ENCODE measurements at places on chromosomes 7 and 10. TPM values are rescaled to one million over a fixed set of nuclear protein-coding genes. Genes with fewer than 3 reads are reported as not detected.
A peak's percentile ranks its signal among the peaks of the same experiment; 100 is the strongest.

DNA sequence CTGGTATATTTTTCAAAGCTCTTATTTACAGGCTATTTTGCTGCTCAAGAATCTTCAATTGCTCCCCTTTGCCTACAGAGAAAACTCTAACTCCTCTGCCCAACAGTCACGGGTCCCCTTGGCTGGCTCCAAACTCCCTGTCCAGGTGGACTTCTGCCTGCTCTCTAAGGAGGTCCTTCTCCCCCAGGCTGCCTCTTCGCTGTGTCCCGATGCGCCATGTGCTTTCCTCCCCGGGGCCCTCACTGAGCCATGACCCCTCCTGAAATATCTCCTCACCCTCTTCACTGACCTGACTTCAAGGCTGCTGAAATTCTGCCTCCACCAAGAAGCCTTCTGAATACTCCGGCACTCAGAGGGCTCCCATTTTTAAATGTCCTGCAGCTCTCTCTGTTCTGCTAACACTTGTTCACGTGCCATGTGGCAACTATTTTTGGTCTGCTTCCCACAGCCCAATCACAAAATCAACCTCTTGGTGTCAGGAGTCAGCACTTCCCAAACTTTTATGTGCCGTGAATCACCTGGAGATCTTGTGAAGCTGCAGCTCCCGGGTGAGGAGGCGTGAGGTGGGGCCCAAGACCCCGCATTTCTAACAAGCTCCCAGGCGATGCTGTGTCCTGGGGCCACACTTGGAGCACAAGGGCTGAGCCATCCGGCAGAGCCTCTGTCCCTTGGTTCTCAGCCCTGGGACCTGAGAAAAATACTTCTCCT is 85.7 kb upstream of the COL13A1 start:
- no peak for DNase-seq

DNA sequence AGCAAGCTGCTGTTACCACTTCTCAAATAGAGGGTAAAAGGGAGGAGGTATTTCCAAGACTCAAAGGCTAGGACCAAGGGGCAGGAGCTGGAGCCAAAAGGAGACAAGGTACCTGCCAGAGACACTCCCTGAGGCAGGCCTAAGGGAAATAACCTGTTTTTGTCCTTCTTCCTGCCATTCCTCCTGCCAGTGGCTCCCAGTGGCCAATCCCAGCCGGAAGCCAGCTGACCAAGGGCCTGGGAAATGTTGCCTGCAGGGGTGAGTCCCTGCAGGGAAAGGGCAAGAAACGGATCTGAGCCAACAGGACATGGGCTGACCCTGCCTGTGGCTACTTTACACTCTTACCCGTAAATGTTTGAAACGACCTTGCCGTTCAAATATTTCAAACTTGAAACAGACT is 3.5 kb downstream of the CYTH3 start:
- no peak for DNase-seq

The SEMA3D gene
- 10.8 TPM for total RNA-seq

The CPA2 gene
- total RNA-seq: not detected

The BLOC1S2 gene
- 49.4 TPM for total RNA-seq

GRCh38 chr7:142380069-142380468 is 122.2 kb upstream of the PRSS58 start:
- no peak for DNase-seq

The IL6 gene
- total RNA-seq: 18.3 TPM

GRCh38 chr10:89183571-89183970 is 23.5 kb downstream of the CH25H start:
- DNase-seq: peak; percentile 77

The BLNK gene
- total RNA-seq: not detected

DNA sequence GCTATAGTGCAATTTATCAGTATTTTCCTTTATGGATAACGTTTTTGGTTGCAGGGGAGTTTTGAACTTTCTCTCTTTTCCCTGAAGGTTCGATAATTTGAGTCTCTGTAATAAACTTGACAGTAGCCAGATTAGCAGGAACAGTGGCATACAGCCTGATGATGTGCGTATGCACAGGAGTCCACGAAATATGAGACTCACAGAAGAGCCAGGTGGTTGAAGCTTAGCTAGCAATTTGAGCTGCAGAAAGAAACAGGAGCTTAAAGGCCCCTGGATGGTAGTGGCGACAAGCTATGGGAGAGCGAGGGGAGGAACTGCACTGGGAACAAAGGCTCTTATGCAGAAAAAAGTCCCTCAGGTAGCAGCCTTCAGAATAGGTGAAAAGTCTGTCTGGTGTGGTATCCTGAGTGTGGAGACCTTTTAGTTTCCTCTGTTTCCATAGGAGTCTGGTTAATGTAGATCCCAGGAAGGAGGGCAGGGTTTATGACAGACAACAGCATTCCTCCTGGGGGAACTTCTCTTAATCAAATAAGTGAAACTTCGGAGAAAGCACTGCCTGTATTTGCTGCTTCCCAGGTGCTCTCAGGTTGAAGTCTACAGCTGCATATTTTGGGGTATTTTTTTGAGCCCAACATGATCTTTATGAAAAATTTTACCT is 32.7 kb downstream of the FANK1 start:
- DNase-seq: no peak

DNA sequence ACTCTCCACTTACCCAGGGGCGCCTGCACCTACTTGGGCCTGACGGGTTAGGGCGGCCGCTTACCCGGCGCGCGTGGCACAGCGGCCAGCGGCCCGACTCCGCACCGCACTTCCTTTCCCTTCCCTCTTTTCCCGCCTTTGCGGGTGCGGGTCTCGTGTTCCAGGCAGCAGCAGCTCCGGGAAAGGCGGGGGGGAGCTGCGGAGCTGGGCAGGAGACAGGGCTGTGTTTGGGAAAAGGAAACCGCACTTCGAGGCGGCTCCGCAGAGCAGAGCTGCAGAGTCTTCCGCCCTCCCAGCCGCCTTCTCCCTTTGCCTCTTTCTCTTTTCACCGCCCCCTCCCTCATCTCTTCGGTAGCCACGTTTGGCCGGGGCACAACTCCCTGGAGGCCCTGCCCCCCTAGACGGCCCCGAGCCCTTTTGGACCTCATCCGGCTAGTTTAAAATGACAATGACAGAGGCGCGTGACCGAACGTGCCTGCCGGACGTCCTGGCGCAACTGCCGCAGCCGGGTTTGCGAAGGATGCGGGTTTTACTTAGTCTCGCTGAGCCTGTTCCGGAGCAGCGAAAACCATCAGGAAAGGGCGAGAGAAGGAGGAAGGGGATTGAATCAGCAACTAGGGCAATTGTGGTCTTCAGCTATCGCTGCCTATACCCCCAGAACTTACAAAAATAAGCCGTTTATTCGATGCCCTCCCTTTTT is 7.9 kb upstream of the PAX2 start:
- DNase-seq: no peak

The C10orf105 gene
- total RNA-seq: under 0.01 TPM

DNA sequence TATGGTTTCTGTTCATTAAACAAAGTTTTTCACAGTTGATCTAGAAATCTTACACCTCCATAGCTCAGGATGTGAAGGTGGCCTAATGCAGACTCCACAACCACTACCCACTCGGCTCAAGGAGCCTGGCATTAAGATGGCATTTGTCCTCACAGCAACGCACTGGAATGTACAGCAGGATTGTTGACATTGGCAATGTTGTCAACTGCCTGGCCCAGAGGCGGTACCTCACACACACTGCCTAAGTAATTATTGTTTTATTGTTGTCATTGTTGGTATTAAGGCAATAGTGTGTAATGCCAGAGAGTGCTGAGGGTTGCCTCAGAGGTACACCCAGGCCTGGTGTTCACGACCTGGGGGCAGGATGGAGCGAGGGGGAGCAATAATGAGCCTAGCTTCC is 38.3 kb downstream of the LRRC18 start:
- DNase-seq: no peak

DNA sequence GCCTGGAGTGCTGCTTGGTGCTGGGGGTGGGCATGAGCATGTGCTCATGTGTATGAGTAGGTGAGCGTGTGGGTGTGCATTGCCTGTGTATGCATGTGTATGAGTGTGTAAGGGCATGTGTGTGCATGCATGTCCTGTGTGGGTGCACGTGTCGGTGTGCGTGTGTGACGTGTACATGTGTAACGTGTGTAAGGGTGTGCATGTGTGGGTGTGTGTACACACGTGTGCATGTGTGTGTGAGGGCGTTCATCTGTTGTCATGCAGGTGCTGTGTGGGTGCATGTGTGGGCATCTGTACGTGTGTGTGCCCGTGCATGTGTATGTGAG is 30.3 kb downstream of the FAM20C start:
- DNase-seq: no peak

GRCh38 chr7:133349101-133349500 is 96.2 kb downstream of the EXOC4 start:
- DNase-seq: no peak

The VWA2 gene
- total RNA-seq: not detected

The KCP gene
- not detected for total RNA-seq

DNA sequence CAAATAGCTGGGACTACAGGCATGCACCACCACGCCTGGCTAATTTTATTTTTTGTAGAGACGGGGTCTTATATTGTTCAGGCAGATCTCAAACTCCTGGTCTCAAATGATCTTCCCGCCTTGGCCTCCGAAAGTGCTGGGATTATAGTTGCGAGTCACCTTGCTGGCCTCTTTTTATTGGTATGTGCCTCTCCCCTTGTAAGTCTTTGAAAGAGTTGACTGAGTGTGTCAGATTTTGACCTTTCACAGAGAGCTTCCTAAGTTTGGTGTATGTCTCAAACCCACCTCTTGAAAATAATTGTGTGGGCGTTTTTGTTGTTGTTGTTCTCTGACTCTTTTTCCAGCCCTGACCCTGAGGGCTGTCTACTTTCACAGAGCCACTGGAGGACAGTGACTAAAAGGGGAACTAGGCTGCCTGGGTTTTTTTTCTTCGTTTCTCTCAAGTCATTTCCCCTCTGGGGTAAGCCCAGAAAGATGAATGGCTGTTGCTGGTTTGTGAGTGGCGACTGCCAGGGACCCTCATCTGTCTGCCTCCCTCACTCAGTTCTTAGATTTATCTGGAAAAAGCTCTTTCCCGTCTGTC is 262.8 kb downstream of the ZEB1 start:
- DNase-seq: no peak

- no peak for DNase-seq
Measured at GRCh38 chr10:21405981-21406380, 119.5 kb downstream of the SKIDA1 start.

The GLRX3 gene
- total RNA-seq: 78.7 TPM

The VAX1 gene
- total RNA-seq: not detected

DNA sequence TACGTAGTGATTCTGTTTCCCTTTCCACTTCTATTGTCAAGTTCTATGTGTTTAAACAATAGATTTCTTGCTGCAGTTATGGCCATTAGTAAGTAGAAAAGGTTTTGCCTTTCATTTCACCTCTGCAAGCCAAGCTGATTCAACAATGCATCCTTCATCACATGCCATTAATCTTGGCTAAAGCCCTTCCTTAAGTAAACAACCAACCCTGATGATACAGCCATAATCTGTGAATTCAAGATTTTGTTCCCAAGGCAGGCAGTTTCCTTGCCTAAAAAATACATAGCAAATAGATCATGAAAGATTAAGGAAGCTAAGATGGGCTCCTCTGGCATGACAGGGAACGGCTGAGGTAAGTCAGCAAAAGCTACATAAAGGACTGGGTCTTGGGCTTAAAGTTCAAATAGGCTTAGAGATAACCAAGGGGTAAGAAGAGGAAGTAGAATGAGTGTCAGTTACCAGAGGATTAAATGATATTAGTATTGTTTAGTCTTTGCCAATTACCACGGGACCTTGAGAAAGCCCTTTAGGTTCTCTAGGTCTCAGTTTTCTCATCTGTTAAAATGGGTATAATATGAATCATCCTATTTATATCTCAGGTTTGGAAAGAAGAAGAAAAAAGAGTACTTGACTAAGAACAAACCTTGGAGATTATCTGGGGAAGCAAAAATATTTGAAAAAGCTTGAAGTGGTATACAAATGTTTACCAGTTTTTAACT is 35.9 kb upstream of the ANK3 start:
- DNase-seq: peak; percentile 67

DNA sequence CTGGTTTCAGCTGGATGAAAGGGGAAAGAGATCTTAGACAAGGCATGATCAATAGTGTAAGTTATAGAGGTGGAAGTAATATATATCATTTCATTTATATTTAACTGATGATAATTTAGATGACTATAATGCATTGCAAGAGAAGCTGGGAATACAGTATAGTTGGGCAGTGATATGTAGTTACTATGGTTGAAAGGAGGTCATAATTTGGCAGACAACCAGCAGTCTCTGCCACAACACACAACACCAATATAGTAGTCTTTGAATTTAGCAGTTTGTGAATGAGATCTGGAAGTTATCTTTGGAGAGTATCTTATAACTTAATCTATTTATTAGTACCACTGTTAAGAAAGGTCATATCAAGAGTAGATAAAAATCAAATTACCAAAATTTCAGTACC is 39.9 kb downstream of the TAX1BP1 start:
- no peak for DNase-seq

Data from IMR-90 (cell line).